Gastrocnemius medialis (tissue), 4 donors: ENCODE measurements at places on chromosomes 4 and X.

DNA sequence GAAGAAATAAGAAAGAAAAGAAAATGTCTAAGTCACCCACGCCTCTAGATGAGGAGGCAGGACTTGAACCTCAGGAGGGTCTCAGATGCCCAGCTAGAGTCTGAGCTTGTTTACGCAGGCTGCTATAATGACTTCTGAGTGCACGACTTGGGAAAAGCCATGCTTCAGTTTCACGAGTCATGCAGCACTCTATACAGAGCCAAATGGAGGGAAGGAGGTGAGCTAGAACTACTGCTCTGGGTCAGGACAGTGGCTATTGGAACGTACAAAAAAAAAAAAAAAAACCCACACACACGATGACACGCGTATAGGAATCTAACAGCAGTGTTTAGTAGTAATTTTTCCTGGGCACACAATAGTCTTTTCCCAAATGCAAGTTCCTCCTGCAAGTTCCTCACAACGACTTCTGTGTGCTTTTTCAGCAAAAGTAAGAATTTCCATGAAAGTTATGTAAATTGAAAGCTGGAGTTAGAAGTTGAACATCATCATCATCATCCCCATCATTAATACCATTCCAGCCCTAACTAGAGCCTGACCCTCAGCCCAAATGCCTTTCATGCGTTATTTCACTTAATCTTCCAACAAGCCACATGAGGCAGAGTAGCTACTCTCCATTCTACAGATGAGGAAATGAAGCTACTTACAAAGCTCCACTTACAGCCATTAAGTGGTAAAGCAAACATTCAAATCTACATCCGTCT lies 36.6 kb downstream of the IRF2 start:
- no peak for DNase-seq

DNA sequence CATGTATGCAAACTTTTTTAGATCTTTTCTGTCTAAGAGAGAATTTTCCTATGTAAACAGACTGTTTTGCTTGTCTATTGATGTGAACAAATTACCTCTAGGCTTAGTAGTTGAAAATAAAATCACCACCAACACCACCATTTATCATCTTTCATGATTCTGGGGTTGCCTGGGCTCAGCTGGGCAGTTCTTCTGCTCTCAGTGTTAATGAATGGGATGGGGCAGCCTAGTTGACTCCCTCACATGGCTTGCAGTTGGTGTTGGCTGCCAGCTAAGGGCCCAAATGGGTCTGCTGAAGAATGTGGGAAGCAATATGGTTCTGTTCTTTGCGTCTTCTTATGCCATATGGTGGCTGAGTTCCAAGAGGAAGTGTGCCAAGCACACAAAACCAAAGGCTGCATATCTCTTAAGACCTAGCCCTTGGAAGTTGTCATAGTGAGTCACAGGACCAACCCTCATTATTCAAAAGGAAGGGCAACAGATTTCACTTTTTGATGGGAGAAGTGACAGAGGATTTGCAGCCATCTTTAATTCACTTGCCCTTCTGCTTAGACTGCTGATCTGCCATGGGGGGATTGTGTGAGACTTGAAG lies 17.9 kb downstream of the REELD1 start:
- DNase-seq = no peak

GRCh38 chr4:5971078-5971450 lies 47.2 kb downstream of the C4orf50 start:
- no peak for DNase-seq

DNA sequence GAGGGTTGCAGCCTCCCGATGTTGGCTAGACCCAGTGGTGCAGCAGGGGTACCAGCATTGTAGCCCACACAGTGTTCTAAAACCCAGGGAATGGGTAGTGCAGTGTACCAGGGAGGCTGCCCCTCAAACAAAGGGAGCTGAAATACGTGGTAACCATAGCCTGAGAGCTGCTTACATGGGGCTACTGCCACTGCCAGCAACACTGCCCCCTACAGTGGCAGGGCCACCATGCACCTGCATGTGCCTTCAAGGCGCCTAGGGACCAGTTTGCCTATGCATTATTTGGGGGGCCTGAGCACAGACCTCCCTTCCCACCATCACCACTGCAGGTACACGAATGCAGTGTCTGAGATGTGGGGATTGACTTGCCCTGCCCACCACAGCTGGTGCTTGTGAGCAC lies 21.0 kb upstream of the BMP15 start:
- no peak for DNase-seq

- no peak for DNase-seq
Observed at GRCh38 chrX:122817321-122817955, 366.6 kb upstream of the GRIA3 start.

DNA sequence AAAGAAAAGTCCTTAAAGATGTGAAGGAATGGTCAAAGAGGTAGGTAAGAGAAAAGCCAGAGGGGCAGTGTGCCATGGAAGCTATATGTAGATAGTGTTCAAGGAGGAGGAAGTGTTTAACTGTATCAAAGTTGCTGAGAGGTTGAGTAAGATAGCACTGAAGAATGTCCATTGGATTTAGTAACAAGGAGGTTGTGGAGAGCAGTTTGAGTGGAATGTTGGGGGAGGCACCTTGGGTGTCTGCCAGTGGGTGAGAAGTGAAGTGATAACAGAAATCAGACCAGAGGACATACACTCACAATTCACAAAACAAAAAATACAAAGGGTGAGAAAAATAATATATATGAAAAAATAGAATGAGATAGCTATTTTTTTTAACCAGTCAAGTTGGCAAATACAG lies 121.3 kb upstream of the AMOT start:
- DNase-seq = no peak

DNA sequence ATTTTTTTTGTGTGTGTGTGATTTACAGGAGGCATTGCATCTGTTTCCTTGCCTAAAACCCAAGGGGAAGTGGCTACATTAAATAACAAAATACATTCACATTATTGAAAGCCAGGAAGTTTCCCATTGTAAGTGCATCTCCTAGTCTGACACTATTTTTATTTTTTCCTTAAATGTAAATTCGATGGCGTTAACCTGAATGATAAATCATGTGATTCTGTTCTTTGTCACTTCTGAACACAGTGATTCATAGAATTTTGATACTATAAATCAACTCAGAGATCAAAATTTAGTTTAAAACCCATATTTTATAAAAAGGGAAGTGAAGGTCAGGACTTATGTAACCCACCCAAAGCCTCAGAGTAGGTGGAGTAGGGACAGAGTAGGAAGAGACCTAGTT lies 258.1 kb downstream of the GABRG1 start:
- DNase-seq = no peak

GRCh38 chr4:100082852-100083251 lies 107.4 kb downstream of the DDIT4L start:
- DNase-seq = no peak

- no peak for DNase-seq
Observed at GRCh38 chr4:141028024-141028529, 105.2 kb downstream of the RNF150 start.

- peak; percentile 71 for DNase-seq
Observed at GRCh38 chr4:184796906-184797305, 28.9 kb downstream of the ACSL1 start.

- no peak for DNase-seq
Observed at GRCh38 chr4:135838889-135839288, 1637.3 kb upstream of the PABPC4L start.

DNA sequence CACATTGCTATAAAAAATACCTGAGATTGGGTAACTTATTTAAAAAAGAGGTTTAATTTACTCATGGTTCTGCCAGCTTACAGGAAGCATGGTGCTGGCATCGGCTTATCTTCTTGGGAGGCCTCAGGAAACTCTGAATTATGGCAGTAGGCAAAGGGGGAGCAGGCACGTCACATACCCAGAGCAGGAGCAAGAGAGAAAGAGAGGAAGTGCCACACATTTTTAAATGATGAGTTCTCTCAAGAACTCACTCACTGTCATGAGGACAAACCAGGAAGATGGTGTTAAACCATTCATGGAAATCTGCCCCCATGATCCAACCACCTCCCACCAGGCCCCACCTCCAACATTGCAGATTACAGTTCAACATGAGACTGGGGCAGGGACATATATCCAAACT lies 10.0 kb upstream of the AFF1 start:
- no peak for DNase-seq

DNA sequence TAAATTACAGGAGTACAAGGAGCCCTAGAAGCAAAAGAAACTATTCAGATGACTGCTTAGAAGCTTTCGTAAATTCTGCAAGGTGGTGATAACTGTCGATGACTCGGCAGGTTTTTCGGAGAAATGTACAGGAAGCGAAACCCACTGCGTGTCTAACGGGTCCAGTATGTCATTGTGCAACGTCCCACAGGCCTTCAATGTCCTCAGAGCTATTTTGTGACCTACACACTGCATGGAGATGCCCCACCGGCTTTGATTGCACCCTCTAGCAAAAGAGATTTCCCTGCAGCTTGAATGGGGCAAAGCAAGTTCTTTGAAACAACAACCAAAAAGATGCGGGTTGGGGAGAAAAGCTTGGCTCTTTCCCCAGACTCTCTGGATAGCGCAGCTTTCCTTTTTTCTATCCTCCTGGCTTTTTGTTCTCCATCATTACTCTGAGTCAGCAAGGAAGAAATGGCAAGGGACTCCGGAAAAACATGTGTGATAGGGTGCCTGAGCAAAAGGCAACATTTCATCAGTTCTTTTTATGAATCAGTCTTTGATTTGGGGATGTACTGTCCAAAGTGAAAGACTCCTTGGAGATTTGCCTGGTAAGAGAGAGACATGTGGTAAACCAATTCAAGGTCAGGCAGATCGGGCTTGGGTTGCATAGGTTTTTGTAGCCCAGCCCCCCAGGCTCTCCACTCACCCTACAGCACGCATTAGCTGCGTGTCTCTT lies 112.0 kb upstream of the TBL1X start:
- peak; percentile 4 for DNase-seq

DNA sequence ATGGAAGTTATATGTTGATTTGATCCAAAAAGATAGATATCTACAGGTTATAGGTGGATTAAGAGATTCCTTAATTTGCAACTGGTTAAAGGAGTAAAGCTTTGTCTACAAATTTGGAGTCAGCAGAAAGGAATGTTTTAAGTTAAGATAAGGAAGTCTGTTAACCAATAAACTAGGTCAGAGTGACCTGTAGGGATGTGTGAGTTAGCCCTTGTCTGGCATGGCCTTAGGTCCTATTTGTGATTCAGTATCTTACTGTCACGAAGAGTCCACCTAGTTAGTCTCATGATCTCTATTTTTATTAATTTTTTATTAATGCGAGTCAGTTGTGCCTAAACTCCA lies 230.8 kb downstream of the INPP4B start:
- no peak for DNase-seq

- DNase-seq = no peak
Observed at GRCh38 chr4:4344915-4345527, 41.9 kb upstream of the NSG1 start.
